ENCODE measurements at places on chromosomes 2 and 18. TPM values are rescaled to one million over a fixed set of nuclear protein-coding genes. Genes with fewer than 3 reads are reported as not detected.

The SPC25 gene
- 77.0 TPM for total RNA-seq

The KHK gene
- total RNA-seq: 4.2 TPM

The SLC23A3 gene
- total RNA-seq: 4.4 TPM

The GBX2 gene
- total RNA-seq: 2.2 TPM

- no peaks in the 10 kb centered on the region for H3K36me3 ChIP-seq
- H3K27ac ChIP-seq: no peak overlapping the region
- H3K27me3 ChIP-seq: no peaks in the 10 kb centered on the region
Observed at GRCh38 chr2:208415897-208416296, 9.3 kb downstream of the PTH2R start.

DNA sequence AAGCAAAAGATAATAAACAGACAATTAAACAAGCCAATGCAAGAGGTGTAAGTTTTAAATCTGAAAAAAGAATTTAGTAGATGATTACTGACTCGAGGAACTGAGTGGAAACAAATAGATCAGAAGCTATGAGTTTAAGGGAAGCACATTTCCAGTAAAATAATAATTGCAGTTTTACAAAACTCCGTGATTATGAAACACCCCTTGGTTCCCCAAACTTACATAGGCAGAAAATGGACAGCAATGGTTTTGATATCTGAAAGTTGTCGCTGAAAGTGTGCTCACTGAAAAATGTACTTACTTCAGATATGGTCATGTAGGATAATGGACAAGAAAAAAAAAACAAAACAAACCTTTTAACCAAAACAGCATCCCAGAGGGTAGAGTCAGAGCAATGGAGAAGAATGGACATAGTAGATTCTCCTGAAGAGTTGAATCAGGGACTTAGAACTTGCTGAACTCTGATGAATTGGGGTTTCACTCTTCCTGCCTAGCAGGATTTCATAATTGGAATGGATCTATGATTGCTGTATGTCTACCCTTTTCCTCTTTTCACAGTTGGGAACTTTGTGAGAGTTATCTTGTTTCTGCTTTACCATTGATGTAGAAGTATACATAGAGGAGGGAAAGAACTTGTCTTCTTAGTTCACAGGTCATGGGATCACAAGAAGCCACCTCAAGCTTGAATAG lies 305.6 kb upstream of the ZEB2 start:
- H3K4me1 ChIP-seq: no peaks in the 10 kb centered on the region
- H3K36me3 ChIP-seq: no peaks in the 10 kb centered on the region
- DNase-seq: no peak
- no peak overlapping the region for H3K4me3 ChIP-seq
- H3K27me3 ChIP-seq: no peaks in the 10 kb centered on the region
- H3K27ac ChIP-seq: no peak overlapping the region

GRCh38 chr2:131431336-131431735 lies 44.6 kb upstream of the TUBA3D start:
- no peaks in the 10 kb centered on the region for H3K36me3 ChIP-seq
- no peak overlapping the region for H3K4me3 ChIP-seq
- H3K27ac ChIP-seq: no peak overlapping the region
- H3K27me3 ChIP-seq: peaks cover 71% of the 10 kb centered on the region

- no peak overlapping the region for H3K27ac ChIP-seq
- H3K4me1 ChIP-seq: peaks cover 12% of the 10 kb centered on the region
- H3K27me3 ChIP-seq: no peaks in the 10 kb centered on the region
Observed at GRCh38 chr2:38181806-38182491, 106.0 kb upstream of the CYP1B1 start.

GRCh38 chr18:30709595-30709994 lies 332.9 kb downstream of the DSC3 start:
- no peaks in the 10 kb centered on the region for H3K36me3 ChIP-seq
- no peaks in the 10 kb centered on the region for H3K4me1 ChIP-seq
- no peaks in the 10 kb centered on the region for H3K27me3 ChIP-seq

DNA sequence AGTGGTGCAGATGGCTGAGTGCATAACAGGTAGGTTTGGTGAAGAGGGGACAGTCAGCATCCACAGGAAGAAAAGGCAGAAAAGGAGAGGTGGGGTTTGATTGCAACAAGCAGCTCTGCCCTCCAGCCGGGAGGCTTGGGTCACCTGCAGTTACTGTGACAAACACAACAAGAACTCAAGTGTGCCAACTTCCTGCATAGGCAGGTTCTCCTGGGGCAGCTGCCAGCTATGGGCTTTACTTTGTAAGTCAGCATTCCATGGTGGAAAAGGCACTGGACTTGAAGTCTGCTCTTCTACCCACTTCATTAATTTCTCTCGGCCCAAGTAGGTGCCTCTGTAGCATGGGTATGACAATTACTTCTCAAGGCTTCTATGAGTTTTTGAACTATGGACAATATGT lies 98.9 kb downstream of the MYT1L start:
- H3K36me3 ChIP-seq: no peaks in the 10 kb centered on the region
- DNase-seq: no peak
- H3K27ac ChIP-seq: no peak overlapping the region
- H3K4me1 ChIP-seq: no peaks in the 10 kb centered on the region

DNA sequence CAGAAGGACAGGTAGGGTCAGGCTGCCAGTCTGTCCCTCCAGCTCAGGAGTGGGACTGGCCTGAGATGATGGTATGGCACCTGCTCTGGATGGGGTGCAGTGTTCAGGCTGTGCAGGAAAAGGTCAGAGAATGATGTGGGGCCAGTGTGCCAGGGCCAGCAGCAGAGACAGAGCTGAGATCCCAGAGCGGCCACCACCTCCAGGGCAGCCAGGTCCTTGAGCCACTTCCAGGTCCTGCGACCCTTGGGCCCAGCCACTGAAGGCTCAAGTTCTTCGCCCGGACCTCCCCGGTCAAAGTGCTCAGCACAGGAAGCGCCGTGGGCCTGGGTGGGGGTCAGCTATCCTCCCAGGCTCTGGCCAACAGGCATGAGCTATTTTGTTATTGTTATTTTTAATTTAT lies 12.1 kb upstream of the ARMC9 start:
- no peak for DNase-seq
- peaks cover 16% of the 10 kb centered on the region for H3K4me1 ChIP-seq
- H3K27me3 ChIP-seq: peaks cover 36% of the 10 kb centered on the region
- no peak overlapping the region for H3K27ac ChIP-seq
- no peaks in the 10 kb centered on the region for H3K36me3 ChIP-seq

GRCh38 chr2:45003579-45004551 lies 5.4 kb downstream of the SIX2 start:
- no peak overlapping the region for H3K27ac ChIP-seq
- no peak for DNase-seq
- peaks cover 61% of the 10 kb centered on the region for H3K27me3 ChIP-seq
- H3K4me1 ChIP-seq: no peaks in the 10 kb centered on the region
- no peak overlapping the region for H3K4me3 ChIP-seq
- no peaks in the 10 kb centered on the region for H3K36me3 ChIP-seq

All from Calu3 (cell line).